Activated CD8-positive, alpha-beta memory T cell treated with anti-CD3 and anti-CD28 coated beads for 24 hours (primary cell): ENCODE measurements at places on chromosomes 7 and 10.

DNA sequence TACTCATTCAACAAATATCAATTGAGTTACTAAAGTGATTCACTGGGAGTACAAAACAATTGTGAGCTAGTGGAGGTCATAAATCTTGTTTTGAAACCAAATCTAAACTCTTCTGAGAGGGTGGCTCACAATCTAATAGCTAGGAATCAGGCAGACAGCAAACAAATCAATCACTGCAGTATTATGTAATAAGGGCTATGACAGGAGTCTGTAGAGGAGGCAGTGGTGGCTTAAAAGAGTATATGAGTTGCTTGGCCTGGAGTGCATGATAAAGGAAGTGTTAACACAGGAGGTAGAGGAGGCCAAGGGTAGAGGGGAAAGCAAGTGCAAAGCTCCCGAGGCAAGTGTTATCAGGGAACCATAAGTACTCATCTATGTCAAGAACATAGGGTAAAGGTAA lies 16.5 kb downstream of the MYPN start:
- DNase-seq, result no peak

GRCh38 chr7:141704741-141705140 lies 2.8 kb upstream of the DENND11 start:
- no peak for DNase-seq

DNA sequence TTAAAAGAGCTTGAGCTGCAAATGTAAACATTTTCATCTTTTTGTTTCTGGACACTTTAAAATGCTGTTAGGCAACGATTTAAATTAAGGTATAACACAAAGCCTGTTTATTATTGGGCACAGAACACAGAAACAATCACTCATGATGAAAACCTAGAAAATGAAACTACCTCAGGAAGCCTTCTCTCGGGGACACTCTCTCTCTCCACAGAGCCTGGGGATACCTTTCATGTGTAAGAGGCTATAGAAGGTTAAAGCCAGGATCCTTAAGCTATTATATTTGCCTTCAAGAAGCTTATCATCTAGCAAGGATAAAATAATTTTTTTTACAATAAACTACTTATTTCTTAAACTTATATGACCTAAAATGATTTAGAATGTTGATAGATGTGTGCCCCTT lies 194.1 kb downstream of the SKAP2 start:
- no peak for DNase-seq

DNA sequence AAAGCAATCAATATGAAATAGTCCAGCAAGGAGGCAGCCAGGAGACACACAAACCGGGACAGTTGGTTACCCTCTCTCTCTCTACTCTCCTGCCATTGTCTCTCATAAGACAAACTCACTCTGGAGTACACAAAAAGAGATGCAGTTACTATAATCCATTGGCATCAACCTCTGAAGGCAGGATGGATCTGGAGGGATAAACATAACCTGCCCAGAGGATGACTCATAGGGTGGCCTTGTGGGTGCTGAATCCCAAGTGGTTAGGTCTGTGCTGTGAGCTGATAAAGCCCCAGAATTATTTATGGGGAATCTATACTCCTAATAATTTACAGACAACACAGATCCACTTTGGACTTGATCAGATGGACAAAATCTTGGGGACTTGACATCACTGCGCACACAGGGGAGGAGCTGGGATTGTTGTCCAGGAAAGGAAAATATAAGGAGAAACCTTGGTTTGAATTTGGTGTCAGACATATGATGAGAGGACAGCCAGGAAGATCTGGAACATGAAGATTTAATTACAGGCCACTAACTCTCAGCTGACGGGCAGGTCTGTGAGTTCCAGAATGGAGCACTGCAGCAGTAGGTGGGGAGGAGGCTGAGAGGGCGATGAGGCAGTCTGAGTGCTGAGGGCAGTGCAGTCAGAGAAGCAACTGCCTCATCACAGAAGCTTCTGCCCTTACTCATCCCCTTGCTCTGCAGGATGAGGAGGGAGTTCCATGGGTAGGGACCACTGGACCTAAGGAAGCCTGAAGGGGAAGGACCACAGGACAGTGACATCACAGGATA lies 113.9 kb upstream of the PRSS58 start:
- DNase-seq, result no peak

- no peak for DNase-seq
Observed at GRCh38 chr7:86592185-86592584, 51.5 kb upstream of the GRM3 start.

DNA sequence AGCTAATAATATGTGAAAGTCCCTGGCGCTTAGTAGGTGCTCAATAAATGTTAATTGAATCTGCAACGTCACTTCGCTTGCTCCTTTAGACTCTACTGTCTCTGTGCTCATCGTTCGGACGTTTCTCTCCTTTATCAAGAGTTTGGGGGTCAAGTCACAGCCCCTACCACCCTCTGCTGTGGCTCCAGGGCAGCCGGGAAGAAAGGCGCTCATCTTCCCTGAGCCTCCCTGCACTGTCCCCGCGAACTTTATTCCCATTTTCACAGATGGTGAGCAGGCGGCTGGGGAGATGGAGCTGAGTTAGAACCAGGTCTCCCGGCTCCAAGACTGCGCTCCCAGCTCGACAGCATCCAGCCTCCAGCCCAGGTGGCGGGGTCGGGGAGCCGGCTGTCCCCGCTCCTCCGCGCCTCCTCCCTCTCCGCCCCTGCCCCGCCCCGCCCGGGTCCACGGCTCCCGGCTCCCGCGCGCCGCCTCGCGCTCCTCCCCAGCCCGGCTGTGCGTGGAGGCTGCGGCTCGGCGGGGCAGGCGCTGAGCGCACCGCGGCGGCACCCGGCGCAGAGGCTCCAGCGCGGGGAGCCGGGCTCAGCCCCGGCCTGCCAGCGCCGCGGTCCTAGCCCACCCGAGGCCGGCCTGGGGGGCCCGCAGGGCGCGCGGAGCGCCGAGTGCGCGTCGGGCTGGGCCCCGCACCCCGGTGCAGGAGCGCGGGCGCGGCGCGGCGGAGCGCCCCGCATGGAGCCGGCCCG lies at the start of gene CLEC2L:
Gene CLEC2L, plus strand, starts transcription at position 487 of the 743 bp plus-strand sequence. Its CDS starts 243 bp downstream, at position 730.
- no peak for DNase-seq

DNA sequence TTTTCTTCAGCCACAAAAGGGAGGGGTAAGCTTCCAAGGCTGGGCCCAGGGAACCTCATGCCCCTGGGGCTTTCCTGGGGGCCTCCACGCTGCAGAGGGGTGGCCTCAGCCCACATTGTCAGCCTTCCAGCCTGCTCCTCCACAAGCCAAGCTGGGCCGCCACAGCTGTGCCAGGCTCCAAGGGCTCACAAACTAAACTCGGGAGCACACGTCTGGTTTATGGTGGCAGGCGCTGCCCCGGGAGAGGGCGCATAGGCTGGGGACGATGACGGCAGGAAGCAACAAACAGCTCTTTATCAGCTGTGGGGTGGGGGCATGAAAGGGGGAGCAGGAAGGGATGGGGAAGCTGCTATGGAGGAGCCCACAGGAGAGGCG lies 6.3 kb upstream of the CDH23 start:
- no peak for DNase-seq

DNA sequence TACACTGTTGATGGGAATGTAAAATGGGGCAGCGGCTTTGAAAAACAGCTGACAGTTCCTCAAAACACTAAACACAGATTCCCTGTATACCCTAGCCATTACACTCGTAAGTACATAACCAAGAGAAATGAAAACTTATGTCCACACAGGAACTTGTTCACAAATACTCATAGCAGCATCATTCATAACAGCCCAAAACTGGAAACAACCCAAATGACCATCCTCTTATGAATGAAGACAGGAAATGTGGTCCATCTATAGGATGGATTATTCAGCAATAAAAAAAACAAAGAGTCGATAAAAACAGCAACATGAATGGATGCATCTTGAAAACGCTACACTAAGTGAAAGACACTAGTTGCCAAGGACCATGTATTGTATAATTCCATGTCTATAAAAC lies 23.7 kb downstream of the NMT2 start:
- no peak for DNase-seq

GRCh38 chr7:99248391-99249095 lies 24.1 kb upstream of the MYH16 start:
- no peak for DNase-seq

DNA sequence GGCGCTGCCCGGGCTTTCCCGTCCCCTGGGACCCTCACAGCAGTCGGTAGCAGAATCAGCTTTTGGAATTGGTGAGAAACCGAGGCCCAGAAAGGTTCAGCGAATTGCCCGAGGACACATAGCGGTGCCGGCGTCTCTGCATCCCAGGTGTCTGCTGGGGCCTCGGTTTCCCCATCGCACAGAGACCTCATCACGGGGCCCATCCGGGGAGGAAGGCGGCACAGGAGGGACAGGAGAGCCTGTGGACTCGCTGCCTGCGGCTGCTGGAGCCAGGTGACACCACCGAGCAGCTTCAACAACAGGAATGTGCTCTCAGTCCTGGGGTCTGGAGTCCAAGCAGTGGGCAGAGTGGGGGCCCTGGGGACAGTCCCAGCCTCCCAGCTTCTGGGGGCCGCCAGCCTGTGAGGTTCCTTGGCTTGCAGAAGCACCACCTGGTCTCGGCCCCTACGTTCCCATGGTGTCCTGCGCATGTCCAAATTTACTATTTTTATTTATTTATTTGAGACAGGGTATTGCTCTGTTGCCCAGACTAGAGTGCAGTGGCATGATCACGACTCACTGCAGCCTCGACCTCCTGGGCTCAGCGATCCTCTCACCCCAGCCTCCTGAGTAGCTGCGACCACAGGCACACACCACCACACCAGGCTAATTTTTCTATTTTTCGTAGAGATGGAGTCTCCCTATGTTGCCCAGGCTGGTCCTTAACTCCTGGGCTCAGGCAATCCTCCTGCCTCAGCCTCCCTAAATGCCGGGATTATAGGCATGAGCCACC lies 539 bp upstream of the COX19 start:
- DNase-seq, result no peak

DNA sequence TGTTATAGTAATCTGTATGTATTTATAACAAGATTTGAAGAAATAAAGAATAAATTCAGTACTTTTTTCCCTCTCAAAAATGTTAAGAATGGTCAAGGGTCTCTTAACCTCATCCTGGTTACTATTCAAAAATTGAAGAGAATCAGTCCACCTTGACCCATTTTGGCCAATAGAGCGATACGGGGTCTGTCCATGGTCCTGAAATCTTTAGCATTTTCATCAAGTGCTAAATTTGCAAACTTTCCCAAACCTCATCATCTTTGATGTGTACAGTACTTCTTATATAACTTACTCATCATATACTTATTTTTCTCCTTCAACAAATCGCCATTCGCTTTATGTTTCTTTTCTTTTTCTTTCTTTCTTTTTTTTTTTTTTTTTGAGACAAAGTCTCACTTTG lies 23.6 kb downstream of the TMEM178B start:
- DNase-seq, result no peak

DNA sequence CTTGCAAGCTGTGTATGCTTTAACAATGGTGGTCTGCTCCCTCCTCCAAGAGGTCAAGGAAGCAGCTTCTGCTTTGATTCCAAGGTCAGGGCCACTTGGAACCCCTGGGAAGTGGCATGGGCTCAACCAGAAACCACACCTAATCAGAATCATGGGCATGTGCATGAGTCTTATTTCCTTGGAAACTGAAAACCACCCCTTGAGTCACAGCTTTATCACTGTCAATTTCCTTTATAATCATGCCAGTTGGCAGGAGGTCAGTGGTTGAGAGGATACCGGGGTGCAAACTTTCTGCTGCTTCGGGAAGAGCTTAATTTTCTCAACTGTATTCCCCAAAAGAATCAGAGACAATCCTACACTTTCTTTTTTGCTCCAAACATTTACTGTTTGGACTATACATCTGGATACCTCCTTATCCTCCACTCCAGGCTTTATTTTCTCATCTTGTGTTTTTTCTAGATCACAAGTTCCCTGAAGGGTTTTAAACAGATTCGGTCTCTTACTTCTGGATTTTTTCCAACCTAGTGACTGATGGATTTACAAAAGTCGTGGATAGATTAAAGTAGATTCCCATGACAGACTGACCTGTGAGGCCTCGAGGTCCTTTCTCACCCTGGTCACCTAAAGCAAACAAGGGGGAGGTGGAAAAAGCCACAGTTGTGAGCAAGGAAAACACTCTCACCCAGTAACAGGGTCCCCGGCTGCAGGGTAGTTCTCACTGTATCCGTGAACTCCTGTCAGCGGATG lies 36.0 kb downstream of the COL17A1 start:
- DNase-seq, result no peak

GRCh38 chr7:105027176-105027853 lies 13.3 kb downstream of the KMT2E start:
- DNase-seq, result no peak

DNA sequence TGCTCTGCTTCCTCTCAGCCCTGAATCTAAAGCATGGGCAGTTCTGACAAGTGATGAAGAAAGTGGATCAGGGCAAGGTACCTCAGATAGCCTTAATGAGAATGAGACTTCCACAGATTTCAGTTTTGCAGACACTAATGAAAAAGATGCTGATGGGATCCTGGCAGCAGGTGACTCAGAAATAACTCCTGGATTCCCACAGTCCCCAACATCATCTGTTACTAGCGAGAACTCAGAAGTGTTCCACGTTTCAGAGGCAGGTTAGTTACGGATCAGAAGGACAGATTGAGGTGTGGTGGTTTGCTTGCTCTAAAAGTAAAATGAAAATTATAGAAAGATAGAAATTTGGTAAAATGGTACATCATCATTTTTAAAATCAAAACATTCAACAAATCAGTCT lies 130.4 kb downstream of the AASS start:
- DNase-seq, result no peak

- DNase-seq, result no peak
Observed at GRCh38 chr7:74252893-74253292, 1.3 kb downstream of the RFC2 start.

DNA sequence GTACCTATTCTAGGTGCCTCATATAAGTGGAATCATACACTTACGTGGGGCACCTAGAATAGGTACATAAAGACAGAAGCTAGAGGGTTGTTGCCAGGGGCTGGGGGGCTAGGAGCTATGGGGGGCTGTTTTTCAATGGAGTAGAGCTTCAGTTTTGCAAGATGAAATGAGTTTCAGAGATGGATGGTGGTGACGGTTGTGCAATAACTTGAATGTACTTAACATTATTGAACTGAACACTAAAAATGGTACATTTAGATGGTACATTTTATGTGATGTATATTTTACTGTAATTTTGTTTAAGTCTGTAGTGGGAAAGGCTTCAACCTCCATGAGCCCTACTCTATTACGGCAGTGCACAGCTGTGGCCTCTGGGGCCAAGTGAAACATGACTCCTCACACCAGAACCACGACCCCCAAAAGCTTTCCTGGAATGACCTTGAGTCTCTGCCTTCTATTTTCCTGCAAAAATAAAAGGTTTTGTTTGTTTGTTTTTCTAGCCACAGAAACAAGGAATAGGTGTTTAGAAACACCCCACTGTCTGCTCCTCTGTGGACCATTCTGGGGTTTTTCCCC lies 147.3 kb upstream of the PLXNA4 start:
- DNase-seq, result no peak

- no peak for DNase-seq
Observed at GRCh38 chr7:22411977-22412693, 55.2 kb upstream of the RAPGEF5 start.

- DNase-seq, result peak; percentile 9
Observed at GRCh38 chr10:130430852-130431704, 294.9 kb downstream of the GLRX3 start.
